Caki2 (cell line): ENCODE measurements at places on chromosomes 3 and 15. TPM values are rescaled to one million over a fixed set of nuclear protein-coding genes. Genes with fewer than 3 reads are reported as not detected.

DNA sequence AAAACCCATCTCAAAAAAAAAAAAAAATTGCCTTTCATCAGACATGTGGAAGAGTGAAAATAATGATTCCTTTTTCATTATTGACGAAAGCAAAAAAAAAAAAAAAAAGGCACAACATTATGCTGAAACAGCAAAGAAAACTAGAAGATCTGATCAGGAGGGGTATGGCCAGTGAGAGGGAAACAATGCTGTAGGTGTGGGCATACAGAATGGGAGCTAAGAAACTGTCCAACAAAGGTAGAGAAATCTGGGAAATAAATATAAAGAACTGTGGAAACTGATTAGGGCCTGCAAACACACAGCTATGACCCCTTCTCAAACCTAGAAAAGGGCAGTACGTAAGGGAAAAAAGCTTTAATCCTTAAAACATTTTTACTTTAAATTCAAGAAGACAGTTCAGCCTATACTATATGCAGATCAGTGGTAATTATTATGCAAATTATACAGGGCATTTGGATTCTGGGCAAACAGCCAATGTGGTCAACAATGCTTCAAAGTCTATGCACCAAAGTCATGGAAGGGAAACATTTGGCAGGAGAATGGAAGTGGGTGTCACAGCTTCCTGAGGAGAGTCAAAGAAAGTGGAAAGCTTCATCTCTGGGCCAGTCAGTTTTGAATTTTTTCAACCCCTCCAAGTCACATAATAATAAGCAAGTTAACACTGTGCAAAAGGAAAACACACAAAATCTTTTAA is 68.3 kb upstream of the SLC12A8 start:
- no peak for DNase-seq

DNA sequence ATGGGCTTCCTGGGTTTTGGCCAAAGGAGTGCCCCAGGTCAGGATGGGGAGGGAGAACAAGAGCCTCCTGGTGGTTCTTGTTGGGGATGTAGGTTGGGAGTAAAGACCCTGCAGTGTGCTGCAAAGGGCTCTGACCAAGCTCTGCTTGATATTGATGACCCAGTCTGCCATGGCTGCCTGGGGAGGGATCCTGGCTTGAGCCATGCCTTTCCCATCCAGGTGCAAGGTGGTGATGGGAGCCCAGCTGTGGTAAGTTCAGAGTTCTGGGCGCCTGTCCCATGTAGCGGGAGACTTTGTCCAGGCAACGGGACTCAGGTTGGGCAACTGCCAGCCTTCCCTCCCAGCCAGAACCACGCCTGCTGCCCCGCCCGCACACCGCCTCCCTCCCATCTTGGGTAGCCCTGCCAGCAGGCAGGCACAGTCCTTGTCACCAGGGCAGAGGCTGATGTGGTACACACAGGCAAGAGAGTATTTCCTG is 2.6 kb downstream of the GNAI2 start:
- DNase-seq: peak; percentile 56

DNA sequence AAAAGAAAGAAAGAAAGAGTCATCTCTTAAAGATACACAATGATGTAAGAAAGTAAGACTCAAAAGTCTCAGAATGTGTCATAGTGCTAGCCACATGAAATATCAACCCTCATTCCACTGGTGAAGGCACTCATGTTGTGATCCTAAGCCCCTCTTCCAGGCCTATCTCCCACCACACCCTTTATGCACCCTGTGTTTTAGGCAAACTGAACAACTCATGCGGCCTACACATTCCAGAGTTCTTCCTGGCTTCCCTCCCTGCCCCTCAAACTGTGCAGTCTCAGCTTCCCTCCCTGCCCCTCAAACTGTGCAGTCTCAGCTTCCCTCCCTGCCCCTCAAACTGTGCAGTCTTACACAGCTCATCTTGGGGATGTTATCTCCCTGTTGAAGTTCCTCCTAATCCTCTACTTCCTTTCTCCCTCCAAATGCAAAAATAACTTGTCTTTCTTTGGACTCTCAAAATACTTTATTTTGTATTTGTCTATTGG is 69.0 kb upstream of the FNDC3B start:
- DNase-seq: no peak

- no peak for DNase-seq
Observed at GRCh38 chr15:66433726-66434125, 47.0 kb downstream of the MAP2K1 start.

DNA sequence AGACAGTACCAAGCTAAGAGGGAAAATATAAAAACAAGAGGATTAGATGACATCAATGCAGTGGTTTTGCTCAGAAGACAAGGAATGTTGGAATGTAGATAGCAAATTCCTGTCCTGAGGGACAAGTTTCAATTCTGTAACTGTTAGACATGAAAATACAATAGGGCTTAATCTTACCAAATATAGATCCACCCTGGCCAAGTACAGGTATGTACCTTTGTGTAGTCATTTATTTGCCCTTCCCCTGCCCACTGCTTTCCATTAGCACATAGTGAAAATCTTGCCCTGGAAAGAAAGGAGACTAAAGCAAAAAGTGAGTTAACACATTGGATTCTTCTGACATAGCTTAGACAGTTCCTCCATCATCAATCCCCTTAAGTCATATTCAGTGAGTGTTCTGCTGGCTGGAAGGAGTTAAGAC is 389.0 kb upstream of the THBS1 start:
- no peak for DNase-seq

DNA sequence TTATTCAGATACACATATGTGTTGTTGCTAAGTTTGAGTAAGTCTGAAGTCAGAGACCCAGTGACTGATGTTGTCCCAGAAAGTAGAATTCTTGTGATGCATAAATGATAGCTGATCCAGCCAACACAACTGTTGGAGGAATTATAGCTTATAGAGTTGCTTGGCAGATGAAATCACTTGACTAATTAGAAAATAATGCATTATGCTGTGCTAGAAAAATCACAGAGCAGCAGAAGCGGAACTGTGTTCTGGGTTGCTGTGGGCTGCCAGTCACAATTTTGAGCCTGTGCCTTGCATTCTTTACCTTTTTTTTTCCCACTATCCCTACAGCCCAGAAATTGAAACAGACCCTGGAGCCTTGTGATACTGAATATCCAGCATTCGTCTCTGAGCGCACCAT is 90.0 kb upstream of the LRTM1 start:
- DNase-seq: no peak

DNA sequence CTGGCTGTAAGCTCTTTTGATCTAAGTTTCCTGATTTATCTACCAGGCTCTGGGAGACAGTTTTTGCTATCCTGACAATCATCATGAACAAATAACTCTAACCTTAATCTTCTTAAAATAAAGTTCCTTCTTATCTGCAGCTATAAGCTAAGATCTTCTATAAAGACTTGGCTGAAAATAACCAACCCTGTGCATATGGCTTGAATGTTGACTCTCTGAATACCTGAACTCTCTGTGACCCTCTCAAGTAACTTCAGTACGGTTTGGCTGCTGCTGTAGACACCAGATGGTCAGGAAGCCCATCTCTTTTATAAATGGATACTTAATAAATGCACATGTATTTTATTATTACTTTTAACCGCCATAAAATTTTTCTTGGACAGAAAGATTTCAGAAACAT is 412.4 kb upstream of the CBLB start:
- no peak for DNase-seq

- no peak for DNase-seq
Observed at GRCh38 chr3:180278583-180279188, 241.9 kb upstream of the PEX5L start.

- DNase-seq: peak; percentile 16
Observed at GRCh38 chr15:63420333-63420747, 38.7 kb upstream of the CA12 start.

DNA sequence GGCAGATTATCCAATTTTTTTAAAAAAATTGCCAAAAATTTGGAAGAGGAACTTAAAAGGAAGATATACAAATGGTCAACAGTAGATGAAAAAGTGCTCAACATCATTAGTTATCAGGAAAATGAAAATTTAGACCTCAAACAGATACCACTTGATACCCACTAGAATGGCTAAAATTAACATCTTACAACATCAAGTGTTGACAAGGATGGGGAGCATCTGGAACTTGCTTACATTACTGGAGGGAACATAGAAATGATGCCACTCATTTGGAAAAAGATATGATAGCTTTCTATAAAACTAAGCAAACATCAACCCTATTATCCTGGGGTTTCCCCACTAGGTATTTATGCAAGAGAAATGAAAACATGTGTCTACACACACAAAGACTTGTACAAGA is 284.5 kb upstream of the CHRNA7 start:
- no peak for DNase-seq

- no peak for DNase-seq
Observed at GRCh38 chr3:45583021-45583851, 11.3 kb upstream of the LIMD1 start.

- DNase-seq: peak; percentile 50
Observed at GRCh38 chr3:1404270-1404962, 311.6 kb downstream of the CNTN6 start.

GRCh38 chr3:139388821-139389551 is 461 bp downstream of the COPB2 start:
- peak; percentile 10 for DNase-seq

DNA sequence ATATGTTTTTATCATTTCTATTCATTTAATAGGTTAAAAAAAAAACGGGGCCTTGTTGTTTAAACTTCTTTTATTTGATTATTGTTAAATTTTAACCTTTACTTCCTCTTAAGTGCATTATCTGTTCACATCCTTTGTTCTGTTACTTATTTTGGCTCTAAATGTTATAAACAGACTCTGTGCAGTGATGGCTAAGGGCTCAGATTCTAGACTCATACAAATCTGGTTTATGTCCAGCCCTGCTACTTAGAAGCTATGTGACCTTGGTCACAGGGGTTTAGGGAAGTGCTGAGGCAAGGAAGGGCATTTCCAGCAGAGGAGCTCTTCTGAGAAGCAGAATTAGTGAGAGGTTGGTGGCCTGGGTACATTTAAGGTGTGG is 55.3 kb upstream of the VILL start:
- DNase-seq: peak; percentile 67

DNA sequence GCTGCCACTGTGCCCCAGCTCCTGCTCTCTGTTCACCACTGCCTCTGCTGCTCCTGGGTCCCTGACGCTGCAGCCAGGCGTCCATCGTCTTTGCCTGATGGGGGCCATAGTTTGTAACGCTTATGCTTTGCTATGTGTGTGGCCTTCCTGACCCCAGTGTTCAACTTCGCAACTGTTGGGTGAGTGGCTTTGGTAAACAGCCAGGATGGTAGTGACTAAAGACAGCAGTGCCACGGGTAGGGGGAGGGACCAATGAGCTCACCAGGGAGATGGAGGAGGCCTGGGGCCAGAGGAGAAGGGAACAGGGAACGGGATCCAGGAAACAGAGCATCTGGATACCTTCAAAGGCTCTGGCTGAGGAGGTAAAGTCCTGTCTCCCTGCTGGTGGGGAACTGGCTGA is 75.9 kb upstream of the ALDH1L1 start:
- DNase-seq: no peak

GRCh38 chr3:20060974-20061685 is 20.9 kb downstream of the KAT2B start:
- DNase-seq: no peak

GRCh38 chr3:96370637-96371036 is 443.8 kb upstream of the EPHA6 start:
- no peak for DNase-seq

DNA sequence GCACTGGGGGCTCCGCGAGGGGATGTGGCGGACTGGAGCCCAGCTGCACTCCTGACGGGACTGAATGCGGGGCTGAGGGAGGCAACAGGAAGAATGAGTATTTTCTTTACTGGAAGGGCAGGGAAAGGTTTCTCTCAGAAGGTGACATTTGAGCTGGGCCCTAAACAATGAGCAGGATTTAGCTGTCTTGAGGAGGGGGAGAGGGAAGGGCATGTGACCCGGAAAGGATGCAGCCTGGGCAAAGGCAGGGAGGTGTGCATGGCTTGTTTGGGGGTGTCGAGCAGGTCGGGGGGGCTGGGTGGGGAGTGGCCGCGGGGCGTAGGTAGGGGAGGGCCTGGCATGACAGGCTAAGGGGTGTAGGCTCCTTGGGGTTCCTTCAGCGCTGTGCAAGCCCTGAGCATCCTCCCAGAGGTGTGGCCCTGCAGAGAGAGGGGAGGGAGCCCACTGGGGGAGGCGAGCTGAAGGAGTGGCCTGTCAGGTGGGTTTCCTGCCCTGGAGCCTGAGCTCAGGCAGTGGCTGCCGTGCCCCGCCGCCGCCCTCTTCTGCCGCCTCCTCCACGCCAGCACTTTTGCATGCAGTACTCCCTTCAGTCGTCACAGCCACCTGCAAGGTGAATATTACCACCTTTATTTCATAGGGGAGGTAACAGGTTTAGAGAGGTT is 17.2 kb upstream of the ANKDD1A start:
- DNase-seq: no peak

IL20RB gene
- total RNA-seq: 1.0 and 2.8 TPM in 2 replicates

ECE2 gene
- not detected in 2 replicates for total RNA-seq

RARRES1 gene
- total RNA-seq: not detected in 2 replicates

PAQR9 gene
- total RNA-seq: 0.03 TPM in 1 of 2 replicates, not detected in the other

NANOGP8 gene
- total RNA-seq: not detected in 2 replicates

OIP5 gene
- total RNA-seq: 81.2 and 93.0 TPM in 2 replicates

FBXL2 gene
- total RNA-seq: 5.7 and 8.0 TPM in 2 replicates

SKIL gene
- 33.2 and 55.8 TPM in 2 replicates for total RNA-seq
